ENCODE measurements at places on chromosomes 3 and 15. TPM values are rescaled to one million over a fixed set of nuclear protein-coding genes. Genes with fewer than 3 reads are reported as not detected.

Gene REC114
- polyA plus RNA-seq = not detected

Gene SNTN
- not detected for polyA plus RNA-seq

Gene CCR4
- polyA plus RNA-seq = 10.0 TPM

Gene CYP8B1
- polyA plus RNA-seq = not detected

Gene CCNDBP1
- polyA plus RNA-seq = 204 TPM

DNA sequence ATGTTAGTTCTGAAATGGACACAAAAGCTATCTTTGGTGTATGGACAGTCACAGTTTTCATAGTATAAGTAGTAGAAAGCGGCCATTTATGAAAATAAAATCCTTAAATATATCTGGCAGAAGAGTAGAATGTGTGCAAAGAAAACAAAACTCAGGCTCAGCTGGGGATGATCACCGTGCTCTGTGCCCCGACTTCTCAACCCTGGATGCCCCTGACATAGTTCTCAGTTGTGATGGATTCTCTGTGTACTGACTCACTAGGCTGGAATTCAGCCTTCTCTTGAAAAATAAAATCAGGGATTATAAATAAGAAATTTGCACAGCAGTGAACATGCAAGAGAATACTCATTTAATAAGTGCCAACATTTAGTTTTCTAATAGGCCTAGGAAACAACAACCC, 925.1 kb upstream of the NR2F2 start:
- DNase-seq = no peak
- H3K4me3 ChIP-seq = no peak overlapping the region
- no peaks in the 10 kb centered on the region for H3K27me3 ChIP-seq
- H3K36me3 ChIP-seq = no peaks in the 10 kb centered on the region

DNA sequence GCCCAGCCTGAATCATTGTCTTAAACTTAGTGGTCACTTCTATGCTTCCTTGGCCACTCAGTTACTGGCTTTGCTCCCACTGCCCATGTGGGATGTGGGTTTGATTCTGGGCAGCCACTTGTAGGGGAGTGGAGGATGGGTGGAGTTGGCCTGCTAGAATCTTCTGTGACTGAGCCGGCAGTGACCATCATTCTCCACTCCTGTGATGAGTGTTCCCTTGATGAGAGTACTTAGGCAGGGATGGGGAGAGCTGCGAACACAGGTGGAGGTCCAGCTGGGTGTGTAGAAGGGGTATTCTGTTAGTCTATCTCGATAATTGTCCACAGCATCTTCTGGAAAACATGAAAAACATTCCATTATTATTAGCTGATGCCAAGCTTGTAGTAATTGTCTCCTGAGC, 8.0 kb downstream of the TM6SF1 start:
- DNase-seq = no peak
- H3K4me1 ChIP-seq = no peaks in the 10 kb centered on the region
- no peaks in the 10 kb centered on the region for H3K27me3 ChIP-seq

- H3K4me3 ChIP-seq = no peak overlapping the region
- H3K4me1 ChIP-seq = peaks cover 96% of the 10 kb centered on the region
- DNase-seq = no peak
- H3K27ac ChIP-seq = no peak overlapping the region
These were observed 67.9 kb downstream of the IQSEC1 start for GRCh38 chr3:13005301-13005700.

GRCh38 chr3:134480546-134480945, 5.2 kb downstream of the ANAPC13 start:
- DNase-seq = no peak
- H3K27ac ChIP-seq = no peak overlapping the region
- peaks cover 33% of the 10 kb centered on the region for H3K36me3 ChIP-seq
- peaks cover 20% of the 10 kb centered on the region for H3K4me1 ChIP-seq

DNA sequence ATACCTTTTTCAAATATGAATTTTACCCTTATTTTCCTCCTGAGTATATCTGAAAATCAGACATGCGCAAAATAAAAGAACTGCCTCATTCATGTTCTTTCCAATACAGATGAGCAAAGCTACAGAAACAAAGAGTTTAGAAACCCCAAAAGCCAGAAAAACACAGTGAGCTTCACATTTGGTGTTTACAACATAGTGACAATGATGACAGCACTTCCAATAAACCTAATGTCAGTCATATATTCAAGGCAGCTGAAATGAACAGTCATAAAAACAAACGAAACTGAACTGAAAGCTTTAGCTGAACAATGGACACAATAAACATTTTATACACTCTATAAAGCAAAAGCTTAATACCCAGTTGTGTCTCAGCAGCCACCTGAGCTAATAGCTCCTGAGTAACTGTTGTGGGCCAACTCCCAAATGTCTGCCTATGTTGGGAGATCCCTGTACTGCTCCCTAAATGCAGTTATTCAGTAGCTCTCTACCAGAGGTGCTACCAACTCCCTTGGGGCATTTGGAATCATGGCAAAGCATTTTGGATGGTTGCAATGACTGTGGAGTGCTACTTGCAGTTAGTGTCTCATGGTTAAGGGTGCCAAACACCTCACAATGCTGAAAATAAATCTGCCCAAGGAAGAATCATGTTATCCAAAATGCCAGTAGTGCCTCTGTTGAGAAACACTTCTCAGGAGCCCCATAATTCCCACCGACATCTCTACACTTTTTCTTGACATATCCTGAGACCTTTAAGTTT, 131.5 kb downstream of the TGFBR2 start:
- no peaks in the 10 kb centered on the region for H3K27me3 ChIP-seq
- no peaks in the 10 kb centered on the region for H3K36me3 ChIP-seq
- no peak for DNase-seq
- no peaks in the 10 kb centered on the region for H3K4me1 ChIP-seq
